ENCODE measurements at places on chromosomes 16 and 17.

- no peak for DNase-seq
Measured at GRCh38 chr17:13671771-13672170, 70.0 kb upstream of the HS3ST3A1 start.

DNA sequence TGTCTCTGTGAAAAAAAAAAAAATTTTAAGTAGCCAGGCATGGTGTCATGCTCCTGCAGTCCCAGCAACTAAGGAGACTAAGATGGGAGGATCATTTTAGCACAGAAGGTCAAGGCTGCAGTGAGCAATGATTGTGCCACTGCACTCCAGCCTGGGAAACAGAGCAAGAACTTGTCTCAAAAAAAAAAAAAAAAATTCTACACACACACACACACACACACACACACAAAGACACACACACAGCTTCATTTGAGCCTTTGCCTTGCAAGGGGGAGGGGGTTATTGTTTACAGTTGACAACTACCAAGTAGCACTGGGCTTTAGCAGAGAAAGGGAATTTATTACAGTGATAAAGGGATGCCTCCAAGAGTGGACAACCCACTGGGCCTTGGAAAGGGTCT lies 4.9 kb upstream of the POLR3E start:
- DNase-seq, result no peak

- DNase-seq, result no peak
Measured at GRCh38 chr16:4365014-4365406, 6.6 kb upstream of the VASN start.

- DNase-seq, result peak; percentile 11
Measured at GRCh38 chr17:12691173-12691572, 25.5 kb downstream of the MYOCD start.

DNA sequence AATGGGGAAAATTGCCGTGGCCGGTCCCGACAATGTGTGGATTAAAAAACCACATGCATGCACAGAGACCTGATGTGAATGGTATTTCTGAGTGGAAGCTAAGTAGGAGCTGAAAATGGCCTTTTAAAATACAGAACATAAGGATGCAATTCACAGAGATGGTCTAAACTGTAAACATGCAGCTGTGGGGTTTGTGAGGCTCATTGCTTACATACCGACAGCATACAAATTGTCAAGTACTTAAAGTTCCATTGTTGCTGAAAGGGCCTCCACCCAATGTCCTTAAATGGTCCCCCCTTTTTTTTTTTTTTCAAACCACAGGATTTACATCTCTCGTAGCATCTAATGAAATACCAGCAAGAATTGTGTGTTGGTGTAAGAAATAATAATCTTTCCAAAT lies 523.2 kb downstream of the MAF start:
- DNase-seq, result no peak

DNA sequence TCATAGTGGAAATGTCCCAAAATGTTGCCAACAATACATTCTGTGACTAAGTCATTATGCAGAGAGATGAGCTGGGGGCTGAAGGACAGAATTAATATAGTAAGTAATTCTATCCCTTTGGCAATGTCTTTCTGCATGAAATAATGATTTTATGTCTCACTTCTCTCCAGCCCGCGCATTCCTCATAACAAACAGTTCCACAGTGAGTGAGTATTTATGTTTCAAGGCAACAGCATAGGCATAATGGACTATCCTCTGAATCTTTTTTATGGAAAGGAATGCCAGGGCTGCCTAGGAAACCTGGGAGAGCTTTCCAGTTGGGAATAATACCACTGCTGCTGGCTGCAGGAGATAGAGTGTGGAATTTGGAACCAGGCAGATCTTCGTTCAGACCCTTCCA lies 477.7 kb downstream of the HS3ST4 start:
- peak; percentile 28 for DNase-seq

DNA sequence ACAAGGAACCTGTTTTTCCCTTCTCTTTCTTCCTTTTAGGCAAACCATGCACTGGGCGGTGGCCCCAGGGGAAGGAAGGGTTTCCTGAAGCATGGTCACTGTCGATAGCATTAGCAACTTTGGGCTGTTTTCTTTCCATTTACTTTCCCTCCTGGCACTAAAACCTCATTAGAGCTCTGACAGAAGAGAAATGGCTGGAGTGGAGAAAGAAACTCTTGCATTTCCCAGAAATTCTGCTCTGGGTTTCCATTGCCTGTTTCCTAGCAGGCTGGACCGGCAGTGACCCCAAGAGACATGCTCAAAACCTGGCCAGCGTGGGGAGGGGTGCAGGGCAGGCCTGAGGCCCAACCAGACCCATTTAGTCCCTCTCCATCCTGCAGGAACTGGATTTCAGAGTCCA lies 230.7 kb upstream of the CCL2 start:
- DNase-seq, result no peak

DNA sequence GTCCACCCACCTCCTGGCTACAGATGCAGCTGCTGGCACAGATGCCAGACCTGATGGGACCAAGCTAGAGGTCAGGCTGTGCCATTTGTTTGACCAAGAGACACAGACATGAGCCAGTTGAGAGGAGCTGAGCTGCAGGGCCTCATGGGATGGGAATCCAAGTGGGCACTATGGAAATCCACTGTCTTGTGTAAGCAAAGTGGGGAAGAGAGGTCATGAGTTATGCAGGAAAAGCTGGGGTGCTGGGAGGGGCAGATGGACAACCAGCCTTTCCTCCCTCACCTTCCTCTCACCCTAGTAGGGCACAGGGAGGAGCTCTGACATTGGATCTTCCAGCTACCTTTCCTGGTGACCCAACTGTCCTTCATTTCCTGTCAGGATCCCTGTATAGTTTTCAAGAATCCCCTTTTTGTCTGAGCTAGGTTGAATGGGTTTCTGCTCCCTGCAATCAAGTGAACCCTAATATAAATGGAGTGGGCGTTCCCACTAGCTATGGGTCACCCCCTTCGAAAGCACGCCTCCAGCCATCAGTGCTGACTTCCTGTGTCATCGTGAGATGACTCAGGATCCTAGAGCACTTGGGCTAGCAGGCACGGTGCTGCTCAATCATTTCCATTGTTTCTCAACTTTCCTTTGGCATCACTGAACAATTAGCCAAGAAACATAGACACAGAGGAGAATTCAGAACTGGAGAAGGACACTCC lies 13.6 kb downstream of the ATPAF2 start:
- no peak for DNase-seq

DNA sequence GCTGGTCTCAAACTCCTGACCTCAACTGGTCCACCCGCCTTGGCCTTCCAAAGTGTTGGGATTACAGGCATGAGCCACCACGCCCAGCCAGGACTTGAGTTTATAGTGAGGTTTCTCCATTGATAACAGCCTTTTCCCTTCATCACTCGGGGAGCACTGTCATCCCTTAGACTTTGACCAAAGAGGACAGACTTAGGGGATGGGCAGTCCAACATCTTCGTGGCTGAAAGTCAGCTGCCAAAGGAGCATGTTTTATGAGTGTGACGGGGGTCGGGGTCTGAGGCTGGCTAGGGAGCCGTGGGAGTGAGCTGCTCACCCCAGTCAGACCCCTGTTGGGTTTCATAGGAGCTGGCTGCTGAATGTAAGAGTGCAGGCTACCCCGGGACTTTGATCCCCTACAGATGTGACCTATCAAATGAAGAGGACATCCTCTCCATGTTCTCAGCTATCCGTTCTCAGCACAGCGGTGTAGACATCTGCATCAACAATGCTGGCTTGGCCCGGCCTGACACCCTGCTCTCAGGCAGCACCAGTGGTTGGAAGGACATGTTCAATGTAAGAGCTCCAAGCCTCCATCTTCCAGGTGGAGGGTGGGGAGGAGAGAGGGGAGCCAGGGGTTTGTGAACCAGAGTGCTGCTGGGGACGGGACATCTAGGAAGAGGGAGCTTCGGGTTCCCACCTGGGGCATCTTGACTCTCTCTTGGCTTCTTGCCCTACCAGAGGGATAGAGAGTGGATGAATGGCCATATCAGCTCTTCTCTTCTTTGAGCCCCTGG lies 3.1 kb downstream of the DHRS11 start:
- no peak for DNase-seq

GRCh38 chr17:65011047-65011446 lies 45.5 kb downstream of the GNA13 start:
- DNase-seq, result no peak

- DNase-seq, result no peak
Measured at GRCh38 chr16:89361751-89362539, 128.4 kb downstream of the ANKRD11 start.

GRCh38 chr17:60395508-60396065 lies 3.7 kb upstream of the USP32 start:
- no peak for DNase-seq

DNA sequence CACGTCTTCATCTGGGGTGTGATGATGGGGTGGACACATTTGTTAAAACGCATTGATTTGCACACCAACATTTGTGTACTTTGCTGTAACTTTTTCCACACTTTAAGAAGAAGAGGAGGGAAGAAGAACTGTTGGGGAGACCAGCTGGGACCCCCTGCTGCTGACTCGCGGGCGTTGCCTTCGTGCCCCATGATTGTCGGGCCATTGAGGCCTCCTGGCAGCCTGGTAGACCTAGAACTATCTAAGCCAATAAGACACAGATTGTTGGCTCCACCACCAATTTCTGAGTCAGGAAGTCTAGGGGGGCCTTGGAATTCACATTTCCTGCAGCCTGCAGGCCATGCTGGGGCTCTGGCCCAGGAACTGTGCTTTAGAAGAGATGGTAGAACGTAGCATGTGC lies 105.5 kb downstream of the TNFRSF13B start:
- no peak for DNase-seq

- no peak for DNase-seq
Measured at GRCh38 chr16:35200662-35201061, 1741.2 kb downstream of the TP53TG3F start.

GRCh38 chr17:65559804-65560627 lies 1.4 kb downstream of the AXIN2 start:
- DNase-seq, result no peak

GRCh38 chr17:64008830-64009229 lies 10.7 kb downstream of the PRR29 start:
- DNase-seq, result no peak

DNA sequence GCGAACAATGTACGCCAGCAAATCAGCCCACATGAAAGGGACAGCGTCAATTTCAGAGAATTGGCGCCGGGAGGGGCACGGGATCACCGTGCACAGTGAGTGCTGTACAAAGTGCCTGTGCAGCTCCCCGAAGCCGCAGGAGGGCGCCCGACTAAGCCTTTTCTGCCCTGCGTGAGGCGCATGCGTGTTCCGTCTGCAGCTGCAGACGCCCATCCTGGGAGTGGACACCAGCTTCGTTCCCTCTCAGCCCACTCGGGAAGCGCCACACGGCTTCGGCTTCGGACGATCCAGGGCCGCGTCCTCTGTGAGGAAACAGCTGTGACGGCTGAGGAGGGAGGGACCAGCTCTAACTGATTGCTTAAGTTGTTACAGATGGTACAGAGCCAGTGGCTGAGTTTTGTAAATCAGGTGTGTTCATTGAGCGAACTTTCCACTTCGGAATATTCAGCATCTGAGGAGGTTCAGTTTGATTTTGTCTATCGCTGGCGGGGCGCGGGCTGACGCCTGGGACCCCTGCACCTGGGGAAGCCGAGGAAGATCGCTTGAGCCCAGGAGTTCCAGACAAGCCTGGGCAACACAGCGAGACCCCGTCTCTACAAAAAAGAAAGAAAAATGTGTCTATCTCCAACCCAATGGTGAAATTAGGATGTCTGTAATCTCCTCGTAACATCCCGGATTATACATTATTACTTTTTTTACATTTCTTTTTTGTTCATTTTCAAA lies 15.4 kb upstream of the ZNF287 start:
- DNase-seq, result peak; percentile 85

GRCh38 chr16:58230259-58230658 lies 32.4 kb upstream of the CSNK2A2 start:
- no peak for DNase-seq

DNA sequence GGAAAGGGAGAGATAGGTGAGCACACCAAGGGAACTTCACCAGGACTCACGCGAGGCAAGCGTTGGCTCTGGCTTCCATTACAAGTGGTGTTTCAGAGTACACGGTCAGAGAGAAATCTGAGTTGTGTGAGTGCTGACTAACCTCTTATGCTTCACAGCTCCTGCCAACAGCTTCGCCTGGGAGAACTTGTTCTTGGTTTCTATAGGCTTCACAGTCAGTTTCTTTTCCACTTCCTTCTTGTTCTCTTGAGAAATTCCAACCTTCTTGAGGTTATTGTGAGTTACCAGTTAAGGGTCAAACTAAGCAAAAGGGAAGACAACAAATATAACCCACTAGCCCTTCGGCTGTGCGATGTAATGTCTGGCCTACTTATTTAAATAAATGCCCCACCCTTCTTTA lies 18.9 kb downstream of the PSME3IP1 start:
- DNase-seq, result no peak

DNA sequence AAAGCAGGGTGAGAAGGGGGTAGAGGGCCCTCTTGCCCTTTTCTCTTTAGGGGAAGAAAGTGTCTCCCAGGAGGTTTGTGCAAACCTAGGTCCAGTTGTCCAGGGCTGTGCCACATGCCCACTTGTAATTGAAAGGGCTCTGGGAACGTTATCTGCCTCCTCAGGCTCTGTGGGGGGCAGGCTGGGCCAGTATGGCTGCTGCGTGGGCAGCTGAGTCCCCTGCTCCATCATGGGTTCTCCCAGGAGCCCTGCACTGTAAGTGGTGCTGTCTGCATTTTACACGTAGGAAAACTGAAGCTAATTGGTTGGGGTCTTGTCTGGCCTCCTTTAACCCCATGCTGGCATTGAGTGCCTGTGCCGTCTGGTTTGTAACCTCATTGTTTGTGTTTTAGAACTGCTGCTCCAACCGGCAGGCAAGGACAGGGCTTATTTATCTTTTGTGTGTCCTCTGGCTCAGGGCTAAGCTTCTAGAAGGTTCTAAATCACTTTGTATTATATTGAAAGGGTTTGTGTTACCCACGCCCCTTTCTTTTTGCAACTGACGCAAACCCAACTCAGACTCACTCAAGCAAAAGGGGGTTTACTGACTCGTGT lies 117.7 kb upstream of the CIBAR2 start:
- DNase-seq, result no peak

DNA sequence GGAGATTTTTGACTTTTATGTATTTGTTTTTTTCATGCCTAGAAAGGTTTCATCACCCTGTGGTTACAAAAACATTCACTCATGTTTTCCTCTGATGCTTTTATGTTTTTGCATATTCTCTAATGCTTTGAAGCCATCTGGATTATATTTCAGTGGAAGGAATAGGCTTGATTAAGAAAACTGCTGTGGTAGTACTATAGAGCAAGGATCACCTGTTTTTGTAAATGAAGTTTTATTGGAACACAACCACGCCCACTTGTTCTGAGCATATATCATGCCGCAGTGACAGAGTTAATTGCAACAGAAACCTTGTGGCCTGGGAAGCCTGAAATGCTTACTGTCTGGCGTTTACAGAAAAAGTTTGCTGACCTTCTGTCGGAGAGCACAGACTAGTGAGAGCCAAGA lies 11.5 kb downstream of the COX10 start:
- no peak for DNase-seq

DNA sequence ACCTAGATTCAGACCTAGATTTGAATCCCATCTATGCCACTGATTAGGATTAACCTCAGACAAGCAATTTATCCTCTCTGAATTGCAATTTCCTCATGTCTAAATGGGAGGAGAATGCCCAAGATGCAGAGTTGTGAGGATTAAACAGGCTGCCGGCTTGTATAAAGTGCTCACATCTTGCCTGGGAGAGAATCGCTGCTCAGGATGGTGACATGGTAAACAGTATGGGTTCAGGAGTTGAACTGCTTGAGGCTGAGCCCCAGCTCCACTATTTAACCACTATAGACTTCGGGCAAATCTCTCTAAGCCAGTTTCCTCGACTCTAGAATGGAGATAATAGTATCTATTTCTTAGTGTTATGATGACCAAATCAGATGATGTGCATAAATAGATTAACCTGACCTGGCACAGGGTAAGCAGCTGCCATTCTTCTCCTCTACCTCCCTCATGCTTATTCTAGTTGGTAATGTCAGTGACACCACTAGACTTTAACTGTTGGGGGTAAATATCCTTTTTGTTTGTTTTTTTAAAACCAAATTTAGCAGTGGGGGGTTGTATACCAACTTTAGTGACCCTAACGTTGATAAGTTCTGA lies 732 bp upstream of the RPL27 start:
- DNase-seq, result no peak

Data from occipital lobe (tissue), 3 donors.